ENCODE measurements at places on chromosomes 5 and 9. TPM values are rescaled to one million over a fixed set of nuclear protein-coding genes. Genes with fewer than 3 reads are reported as not detected.

The GDNF gene
- polyA plus RNA-seq, result 2.2 TPM

The LCNL1 gene
- 0.92 TPM for polyA plus RNA-seq

The NPR3 gene
- polyA plus RNA-seq, result 8.2 TPM

The LMBRD2 gene
- polyA plus RNA-seq, result 8.9 TPM

DNA sequence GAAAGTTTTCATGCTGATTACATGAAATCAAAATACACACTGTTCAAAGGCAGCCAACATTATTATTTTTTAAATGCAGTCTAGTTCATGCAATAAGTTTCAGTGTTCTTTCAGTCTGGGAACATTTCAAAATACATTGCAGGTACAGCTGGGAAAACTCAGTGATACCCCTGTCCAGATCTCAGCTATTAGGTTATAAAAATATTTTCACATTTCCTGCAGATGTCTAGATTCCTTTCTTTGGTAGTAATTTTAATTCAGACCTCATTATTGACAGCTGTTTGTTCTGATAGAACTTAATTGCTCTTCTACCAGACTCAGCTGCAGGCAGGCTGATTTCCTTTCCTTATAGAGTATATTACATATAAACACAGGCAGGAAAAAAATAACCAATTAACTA lies 556.8 kb upstream of the DMAC1 start:
- DNase-seq, result no peak

- no peak for DNase-seq
These were observed 62.7 kb downstream of the SNX24 start for GRCh38 chr5:122908108-122908507.

GRCh38 chr5:66904189-66904588 lies 292.4 kb downstream of the CD180 start:
- DNase-seq, result no peak

DNA sequence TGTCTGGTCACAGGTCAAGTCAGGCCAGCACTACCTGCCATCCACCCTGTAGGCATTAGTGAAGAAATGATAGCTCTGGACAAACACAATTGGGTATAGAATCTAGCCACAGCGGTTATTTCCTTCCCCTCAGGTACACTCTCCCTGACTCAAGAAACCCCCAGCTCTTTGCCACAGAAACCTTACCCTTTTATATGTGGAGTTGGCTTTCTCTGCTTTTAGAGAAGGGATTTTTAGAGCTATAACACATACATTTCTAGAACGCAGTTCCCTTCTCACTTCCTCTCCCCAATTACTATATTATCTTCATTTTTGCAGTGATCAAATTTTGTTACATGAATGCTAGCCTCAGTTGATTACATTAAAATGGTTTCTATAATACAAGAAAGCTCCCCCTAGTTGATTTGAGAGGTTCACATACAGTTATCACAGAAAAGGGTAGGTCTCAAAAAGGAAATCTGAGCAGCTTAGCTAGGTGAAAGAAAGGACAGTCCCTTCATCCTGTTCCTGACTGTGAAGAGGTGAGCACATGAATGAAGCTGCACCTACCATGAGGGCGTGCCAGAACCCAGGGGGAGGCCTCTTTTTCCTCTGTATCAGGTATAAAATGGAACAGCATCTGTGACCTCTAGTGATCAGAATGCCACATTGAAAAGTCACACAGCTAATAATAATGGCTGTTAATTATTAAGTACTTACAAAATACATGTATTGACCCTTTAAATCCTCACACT lies 425.6 kb downstream of the KIAA0825 start:
- no peak for DNase-seq

- DNase-seq, result peak; percentile 26
These were observed 186.5 kb downstream of the CHSY3 start for GRCh38 chr5:130090569-130091270.

DNA sequence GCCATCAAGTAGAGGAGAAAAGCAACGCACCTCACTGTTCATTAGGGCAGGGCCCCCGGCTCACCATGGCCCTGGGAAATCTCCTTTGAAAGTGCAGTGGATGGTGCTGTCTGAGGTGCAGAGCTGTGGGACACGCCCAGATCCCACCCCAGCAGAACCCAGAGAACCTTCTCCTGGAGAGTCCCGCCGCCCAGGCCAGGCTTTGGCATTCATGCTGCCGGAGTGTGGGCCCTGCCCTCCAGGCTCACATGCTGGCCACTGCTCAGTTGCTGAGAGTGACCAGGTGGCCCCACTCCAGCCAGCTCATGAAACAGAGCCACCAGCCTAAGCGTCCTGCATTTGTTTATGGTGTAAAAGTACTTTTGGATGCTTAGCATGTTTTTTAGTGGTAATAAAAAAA lies 23.8 kb upstream of the LRRC14B start:
- DNase-seq, result no peak

- DNase-seq, result no peak
These were observed 3.7 kb upstream of the AJM1 start for GRCh38 chr9:136838314-136839228.

The MYOZ3 gene
- polyA plus RNA-seq, result 13.4 TPM

DNA sequence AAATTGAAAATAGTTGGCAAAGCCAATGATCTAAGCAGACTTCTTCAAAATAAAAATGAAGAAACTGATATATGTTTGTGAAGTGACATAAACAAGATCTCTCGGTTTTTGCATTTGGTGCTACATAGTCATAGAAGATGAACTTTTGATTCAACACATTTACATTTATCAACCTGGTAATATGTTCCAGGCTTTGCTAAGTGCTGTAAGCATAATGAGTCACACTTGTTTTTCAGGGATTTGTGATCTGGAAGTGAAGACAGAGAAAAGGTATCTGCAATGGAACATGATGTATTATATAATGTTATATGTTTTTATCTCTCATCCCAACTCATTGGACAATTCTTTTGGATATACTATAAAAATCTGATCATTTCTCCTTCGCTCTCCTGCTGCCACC lies 801.4 kb downstream of the BRINP1 start:
- DNase-seq, result no peak

Data from muscle of back (tissue), 13 donors.